ENCODE measurements at places on chromosomes 11 and 22. TPM values are rescaled to one million over a fixed set of nuclear protein-coding genes. Genes with fewer than 3 reads are reported as not detected.
A peak's percentile ranks its signal among the peaks of the same experiment; 100 is the strongest.

Gene DDX25
- 1.0 TPM for total RNA-seq

Gene MYEOV
- 11.7 TPM for total RNA-seq

Gene RASSF10
- total RNA-seq = 0.58 TPM

Gene MAPK8IP2
- total RNA-seq = 5.8 TPM

Gene KRTAP5-10
- not detected for total RNA-seq

Gene ADORA2A
- 1.2 TPM for total RNA-seq

Gene PATE2
- total RNA-seq = not detected

Gene CCS
- total RNA-seq = 131 TPM

Gene ALDH3B1
- 2.9 TPM for total RNA-seq

Gene HBG1
- total RNA-seq = 6.2 TPM

Gene ANO1
- total RNA-seq = 5.2 TPM

Gene KCNJ1
- total RNA-seq = not detected

Gene BARX2
- total RNA-seq = 2.3 TPM

Gene TSPAN32
- total RNA-seq = not detected

Gene SWAP70
- total RNA-seq = 18.3 TPM

Gene SYCE3
- total RNA-seq = not detected

GRCh38 chr22:41324821-41325528 is 23.6 kb downstream of the ZC3H7B start:
- DNase-seq = no peak

GRCh38 chr22:49010070-49010863 is 817.4 kb downstream of the BRD1 start:
- peak; percentile 15 for DNase-seq

DNA sequence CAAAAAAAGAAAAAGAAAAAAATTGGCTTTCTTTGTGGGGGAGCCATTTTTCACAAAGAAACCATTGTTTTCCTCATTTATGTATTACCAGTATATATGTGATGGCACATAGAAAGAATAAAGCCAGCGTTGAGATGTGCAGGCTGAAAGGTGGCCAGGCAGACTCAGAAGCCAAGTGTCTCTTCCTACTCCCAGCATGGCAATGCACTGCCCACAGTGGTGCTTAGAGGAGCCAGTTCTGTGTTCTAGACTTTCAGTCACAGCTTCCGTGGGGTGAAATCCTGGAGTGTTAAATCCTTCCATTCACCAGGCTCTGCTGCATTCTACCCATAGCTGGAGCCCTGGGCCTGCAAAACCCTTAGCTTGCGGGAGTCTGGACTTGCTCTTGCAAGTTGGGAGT is 18.9 kb downstream of the SNAP29 start:
- DNase-seq = no peak

- DNase-seq = no peak
These were observed 7.6 kb downstream of the KLHL35 start for GRCh38 chr11:75425422-75425821.

- DNase-seq = no peak
These were observed 1.5 kb downstream of the RPL3 start for GRCh38 chr22:39317775-39318506.

DNA sequence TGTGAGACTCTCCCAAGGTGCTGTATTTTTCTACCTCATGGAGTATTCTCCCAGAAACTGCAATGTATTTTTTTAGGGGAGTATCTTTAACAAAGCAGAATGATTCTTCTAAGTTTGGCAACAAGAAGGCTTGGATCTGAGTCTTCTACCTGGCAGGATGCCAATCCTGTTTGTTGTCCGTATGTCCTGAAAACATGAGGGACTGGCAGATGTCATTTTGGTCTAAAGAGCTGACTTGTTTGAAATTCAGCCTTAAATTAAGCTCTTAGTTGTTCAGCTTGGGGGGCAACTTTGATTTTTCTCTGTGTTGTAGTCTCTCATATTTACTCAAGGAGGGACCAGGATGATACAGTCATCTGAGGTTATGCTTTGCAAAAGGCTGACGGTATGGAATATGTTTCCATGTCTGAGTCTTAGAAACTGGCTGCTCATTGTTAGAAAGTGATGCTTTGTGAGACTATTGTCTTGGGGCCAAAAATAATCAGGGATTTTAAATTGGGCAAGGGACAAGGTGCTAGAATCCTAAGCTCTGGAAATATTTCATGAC is 9.3 kb downstream of the MRPL16 start:
- no peak for DNase-seq

DNA sequence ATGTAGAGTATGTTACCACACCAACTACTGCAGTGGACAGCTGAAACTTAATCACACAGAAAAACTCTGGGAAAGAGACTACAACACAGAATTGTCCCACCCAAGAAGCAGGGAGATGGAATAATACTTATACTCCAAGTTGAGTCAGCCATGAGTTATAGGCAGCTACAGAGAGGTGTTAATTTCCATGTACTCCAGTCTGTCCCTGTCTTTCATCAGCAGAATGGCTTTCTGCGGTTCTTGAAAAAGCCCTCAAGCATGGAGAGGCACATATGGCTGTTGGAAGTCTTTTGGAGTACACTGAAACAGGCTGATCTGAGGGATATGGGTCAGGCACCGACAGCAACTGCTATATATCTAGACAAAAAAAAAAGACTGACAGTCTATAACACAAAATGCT is 219.5 kb downstream of the DLG2 start:
- DNase-seq = no peak

GRCh38 chr11:45982656-45983470 is 60.4 kb downstream of the LARGE2 start:
- DNase-seq = no peak

- DNase-seq = no peak
These were observed 10.9 kb downstream of the MUC2 start for GRCh38 chr11:1085440-1086170.

GRCh38 chr11:65210748-65211147 is 29.0 kb downstream of the CAPN1 start:
- no peak for DNase-seq

GRCh38 chr11:65169164-65169641 is 830 bp upstream of the SPDYC start:
- no peak for DNase-seq

- DNase-seq = no peak
These were observed 84.7 kb downstream of the MSANTD4 start for GRCh38 chr11:105937331-105937730.

GRCh38 chr11:128530118-128531074 is 57.0 kb downstream of the ETS1 start:
- peak; percentile 41 for DNase-seq

DNA sequence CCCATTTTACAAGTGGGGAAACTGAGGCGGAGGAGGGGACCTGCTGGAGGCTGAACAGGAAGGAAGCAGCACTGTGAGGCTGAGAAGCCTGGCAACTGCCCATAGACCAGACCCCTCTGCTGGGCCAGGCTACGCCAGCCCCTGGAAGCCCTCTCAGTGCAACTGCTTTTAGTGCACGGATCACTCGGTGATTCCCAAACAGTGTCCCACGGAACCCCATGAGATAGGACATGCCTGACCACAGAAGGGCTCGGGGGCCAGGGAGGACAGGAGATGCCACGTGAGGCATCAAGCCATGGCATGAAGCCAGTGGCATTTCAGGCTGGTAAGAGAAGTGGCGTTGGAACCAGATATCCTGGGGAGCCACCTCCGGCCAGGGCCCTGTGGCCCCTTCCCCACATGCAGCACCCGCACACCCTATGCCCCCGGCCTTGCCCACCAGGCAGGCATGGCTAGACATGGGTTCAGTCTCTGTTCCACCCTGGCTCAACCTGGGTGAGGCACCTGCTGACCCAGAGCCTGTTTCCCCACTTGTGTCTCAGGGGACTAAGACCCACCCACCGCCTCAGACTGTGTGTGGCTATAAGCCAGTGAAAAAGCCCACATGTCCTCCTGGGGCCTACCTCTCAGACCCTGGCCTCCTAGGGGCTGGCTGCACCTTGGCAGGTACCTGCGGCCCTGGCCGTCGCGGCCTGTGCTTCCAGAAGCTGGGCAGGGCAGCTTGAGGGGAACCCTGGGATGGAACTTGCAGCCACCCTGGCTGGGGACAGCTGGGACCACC is 84.1 kb downstream of the WNT7B start:
- no peak for DNase-seq

DNA sequence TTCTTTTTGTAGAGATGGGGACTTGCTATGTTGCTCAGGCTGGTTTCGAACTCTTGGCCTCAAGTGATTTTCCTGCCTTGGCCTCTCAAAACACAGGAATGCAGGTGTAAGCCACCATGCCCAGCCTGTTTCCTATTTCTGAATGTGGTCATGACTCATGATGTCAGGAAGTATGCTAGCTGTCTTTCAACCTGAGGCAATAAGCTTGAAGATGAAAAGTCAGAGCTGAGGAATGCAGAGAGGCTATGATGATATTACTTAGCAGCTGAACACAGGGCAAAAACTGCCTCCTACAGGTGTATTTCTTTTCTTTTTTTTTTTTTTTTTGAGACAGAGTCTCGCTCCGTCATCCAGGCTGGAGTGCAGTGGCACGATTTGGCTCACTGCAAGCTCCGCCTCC is 9.0 kb upstream of the NUCB2 start:
- no peak for DNase-seq

GRCh38 chr22:41862160-41862529 is 29.2 kb downstream of the SREBF2 start:
- no peak for DNase-seq

DNA sequence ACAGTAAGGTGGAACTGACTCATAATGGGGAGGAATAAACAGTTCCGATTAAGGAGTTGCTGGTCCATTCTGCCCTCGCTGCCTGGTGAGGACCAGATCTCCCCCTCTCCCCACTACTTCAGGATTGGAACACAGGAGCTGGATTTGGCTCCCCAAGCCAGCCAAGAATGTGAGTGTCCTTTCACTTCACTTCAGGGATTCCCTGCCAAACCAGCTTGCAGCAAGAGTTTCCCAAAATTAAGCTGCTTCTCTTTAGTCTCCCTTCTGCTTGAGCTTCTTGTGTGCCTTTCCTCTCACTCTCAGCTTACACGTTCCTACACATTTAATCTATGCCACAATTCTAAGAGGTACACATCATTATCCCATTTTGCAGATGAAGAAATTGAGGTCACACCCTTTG is 234.1 kb downstream of the BUD13 start:
- no peak for DNase-seq

DNA sequence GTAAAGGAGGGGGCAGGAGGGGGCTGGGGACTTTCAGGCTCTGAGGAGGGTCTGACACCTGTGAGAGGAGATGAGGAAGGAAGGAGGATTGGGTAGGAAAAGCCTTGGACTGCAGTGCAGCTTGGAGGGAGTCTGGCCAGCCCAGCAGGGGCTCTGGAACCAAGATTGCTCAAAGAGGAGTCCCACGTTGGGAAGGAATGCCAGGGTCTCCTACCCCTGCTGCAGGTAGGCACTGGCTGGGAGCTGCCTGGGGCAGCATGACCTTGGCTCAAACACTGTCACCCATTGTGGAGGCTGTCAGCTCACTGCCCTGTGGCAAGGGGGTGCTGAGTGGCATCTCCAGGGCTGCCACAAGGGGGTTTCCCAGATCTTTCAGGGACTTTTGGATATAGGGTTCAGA is 94.5 kb downstream of the RPS6KA4 start:
- DNase-seq = no peak

- DNase-seq = no peak
These were observed 36.4 kb upstream of the ACER3 start for GRCh38 chr11:76824083-76824939.

- no peak for DNase-seq
These were observed 568 bp upstream of the BIK start for GRCh38 chr22:43109921-43110443.

GRCh38 chr11:117754030-117754429 is 43.0 kb downstream of the DSCAML1 start:
- no peak for DNase-seq

- no peak for DNase-seq
These were observed 79.0 kb downstream of the ZNF280B start for GRCh38 chr22:22429369-22430108.

DNA sequence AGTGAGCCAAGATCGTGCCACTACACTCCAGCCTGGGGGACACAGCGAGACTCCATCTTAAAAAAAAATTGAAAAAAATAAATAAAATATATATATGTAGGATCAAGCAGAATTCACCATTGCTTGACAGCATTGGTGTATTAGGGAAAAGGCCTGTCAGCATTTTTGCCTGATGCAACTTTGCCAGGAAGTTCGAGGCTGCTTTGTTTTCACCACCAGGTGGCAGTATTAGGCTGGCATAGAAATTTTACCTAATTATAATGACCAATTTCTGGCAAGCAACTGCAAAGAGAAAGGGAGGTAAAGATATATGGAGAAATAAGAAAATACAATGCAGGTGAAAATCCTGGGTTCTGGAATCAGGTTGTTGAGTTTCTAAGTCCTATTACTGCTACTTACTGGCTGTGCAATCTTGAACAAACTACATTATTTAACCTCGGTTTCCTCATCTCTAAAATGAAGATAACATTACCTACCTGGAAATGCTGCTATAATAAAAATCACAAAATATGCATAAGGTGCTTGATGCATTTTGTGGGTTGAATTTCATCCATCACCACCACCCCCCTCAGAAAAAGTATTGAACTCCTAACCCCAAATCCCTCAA is 24.7 kb downstream of the LAYN start:
- peak; percentile 76 for DNase-seq

DNA sequence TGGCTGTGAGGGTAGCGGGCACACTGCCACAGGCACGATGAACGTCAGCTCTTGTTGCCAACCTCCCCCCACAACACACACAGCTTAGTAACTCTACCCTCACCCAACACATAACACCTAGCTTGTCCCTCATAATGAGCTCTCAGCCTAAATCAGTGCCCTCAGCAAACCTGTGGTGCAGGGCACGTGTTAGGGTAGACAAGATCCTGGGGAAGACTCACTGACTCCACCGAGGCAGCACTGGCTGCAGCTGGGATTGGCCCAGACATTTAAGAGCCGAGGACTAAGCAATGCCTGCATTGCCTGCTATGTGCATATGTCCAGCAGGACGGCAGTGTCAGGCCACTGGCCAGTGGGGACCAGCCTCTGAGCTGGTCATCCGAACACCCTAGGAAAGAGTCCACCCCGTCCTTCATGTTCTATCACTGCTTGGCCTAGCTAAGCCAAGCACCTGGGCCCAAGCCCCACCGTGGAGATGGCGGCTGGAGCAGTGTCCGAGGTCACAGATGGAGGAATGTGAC is 32.9 kb upstream of the TRIM29 start:
- DNase-seq = no peak

DNA sequence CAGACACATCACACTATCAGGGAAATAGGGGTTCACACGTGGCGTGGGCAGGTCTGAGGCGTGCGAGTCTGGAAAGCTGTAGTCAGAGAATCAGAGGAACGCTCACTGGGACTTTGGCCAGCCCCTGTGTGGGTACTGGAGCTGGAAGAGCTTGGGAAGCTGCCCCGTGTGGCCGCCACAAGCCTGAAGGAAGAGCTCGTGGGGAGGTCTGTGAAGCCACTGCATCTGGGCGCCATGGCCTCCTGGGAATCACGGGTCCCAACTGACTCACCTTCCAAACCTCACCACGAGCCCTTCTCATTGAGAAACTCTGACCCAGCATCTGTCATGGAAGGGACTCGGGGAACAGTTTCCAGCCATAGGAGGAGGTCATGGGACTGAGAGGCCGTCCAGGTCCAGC is 5.9 kb upstream of the MRGPRF start:
- no peak for DNase-seq

DNA sequence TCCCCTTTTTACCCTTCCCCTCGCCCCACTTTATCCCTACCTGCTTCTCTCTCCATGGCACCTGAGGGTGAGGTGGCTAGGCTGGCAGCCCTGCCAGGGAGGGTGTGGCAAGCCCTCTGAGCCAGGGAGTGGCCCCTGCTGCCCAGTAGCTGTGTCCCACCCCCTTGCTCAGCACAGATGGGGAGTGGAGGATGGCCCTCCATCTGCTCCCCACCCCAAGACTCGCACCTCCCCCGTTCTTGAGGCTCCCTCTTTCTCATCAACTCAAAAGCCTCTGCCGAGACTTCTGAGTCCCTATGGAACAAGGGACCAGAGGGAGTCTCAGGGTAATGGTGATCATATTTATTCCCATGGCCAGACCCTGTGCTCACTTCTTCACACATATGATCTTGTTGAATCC is 1.7 kb downstream of the TMEM151A start:
- DNase-seq = no peak
